ENCODE measurements at places on chromosomes 2 and 18. TPM values are rescaled to one million over a fixed set of nuclear protein-coding genes. Genes with fewer than 3 reads are reported as not detected.
A peak's percentile ranks its signal among the peaks of the same experiment; 100 is the strongest.

GRCh38 chr2:100235098-100235497 is 87.2 kb downstream of the LONRF2 start:
- no peak for DNase-seq

- DNase-seq, result no peak
These were observed 318.8 kb downstream of the CCDC85A start for GRCh38 chr2:56502616-56503015.

- DNase-seq, result no peak
These were observed 12.3 kb upstream of the SLC14A2 start for GRCh38 chr18:45602926-45603325.

DNA sequence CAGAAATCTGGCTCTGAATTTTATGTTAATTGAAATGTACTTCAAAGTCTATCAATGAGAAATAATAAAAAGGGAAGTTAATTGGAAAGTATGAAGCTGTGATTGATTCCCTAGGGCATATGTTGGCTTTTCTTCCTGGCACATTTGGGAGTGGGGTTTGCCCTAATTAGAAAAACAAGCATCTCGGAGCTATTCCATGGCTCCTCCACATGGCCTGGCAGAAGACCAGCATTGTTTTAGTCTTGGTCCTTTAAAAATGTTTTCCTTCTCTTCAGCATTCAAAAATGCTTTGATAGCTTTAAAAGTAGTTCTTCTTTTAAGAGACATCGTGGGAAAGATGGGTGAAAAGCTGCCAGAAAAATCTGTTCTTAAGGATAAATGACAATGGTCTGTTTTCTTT is 445.5 kb upstream of the PKDCC start:
- DNase-seq, result no peak

- DNase-seq, result no peak
These were observed 117.4 kb downstream of the SPOPL start for GRCh38 chr2:138618971-138619370.

DNA sequence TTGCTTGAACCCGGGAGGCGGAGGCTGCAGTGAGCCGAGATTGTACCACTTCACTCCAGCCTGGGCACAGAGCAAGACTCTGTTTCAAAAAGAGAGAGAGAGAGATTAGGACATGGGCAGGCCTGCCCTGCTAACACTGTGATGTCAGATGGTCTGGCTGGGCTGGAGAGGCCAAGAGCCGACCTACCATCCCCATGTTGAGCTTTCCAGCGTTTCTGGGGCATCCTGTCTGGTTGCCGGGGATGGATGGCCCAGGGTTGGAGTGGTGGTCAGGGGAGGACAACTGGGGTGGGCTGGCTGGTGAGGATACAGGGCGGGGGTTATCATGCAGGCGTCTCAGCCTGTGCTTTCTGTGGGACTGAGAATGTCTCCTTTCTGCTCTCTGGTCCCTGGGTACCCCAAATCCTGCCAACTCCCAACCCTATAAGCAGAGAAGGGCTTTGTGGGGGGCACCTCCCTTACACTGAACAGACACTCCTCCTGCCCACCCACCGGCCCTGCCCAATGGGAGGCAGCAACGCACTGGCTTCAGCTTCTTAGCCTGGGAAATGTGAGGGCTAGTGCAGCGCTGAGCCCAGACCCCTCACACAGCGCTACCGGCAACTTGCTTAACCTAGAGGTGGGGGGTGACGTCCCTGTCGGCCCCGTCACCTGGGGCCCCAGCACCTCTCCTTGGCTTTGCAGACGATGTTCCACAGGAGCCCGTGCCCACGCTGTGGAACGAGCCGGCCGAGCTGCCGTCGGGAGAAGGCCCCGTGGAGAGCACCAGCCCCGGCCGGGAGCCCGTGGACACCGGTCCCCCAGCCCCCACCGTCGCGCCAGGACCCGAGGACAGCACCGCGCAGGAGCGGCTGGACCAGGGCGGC is 5.4 kb downstream of the SNORC start:
- no peak for DNase-seq

DNA sequence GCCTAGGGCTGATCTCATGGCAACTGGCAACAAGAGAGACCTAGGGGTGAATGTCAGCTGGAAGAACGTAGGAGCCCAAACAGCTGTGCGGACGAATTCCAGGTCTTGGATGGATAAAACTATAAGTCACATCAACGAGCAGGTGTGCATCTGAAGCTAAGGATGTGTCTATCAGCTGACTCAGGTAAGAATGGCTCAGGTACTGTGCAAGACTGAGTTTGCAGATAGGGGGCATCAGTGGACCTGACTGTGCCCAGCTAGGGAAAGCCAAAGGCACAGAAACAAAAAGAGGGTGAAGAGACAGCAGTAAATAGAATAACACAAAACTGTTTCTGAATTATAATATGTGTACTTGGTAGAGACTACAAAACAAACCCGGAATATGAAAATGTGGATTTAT is 357.3 kb downstream of the ZEB2 start:
- peak; percentile 44 for DNase-seq

DNA sequence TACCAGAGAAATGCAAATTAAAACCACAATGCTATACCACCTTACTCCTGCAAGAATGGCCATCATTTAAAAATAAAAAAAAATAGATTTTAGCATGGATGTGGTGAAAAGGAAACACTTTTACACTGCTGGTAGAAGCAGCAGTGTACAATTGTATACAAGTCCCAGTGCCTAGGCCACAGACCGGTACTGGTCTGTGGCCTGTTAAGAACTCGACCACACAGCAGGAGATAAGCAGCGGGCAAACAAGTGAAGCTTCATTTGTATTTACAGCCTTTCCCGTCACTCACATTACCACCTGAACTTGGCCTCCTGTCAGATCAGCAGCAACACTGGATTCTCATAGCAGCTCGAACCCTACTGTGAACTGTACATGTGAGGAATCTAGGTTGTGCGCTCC is 60.7 kb upstream of the DSC1 start:
- no peak for DNase-seq

DNA sequence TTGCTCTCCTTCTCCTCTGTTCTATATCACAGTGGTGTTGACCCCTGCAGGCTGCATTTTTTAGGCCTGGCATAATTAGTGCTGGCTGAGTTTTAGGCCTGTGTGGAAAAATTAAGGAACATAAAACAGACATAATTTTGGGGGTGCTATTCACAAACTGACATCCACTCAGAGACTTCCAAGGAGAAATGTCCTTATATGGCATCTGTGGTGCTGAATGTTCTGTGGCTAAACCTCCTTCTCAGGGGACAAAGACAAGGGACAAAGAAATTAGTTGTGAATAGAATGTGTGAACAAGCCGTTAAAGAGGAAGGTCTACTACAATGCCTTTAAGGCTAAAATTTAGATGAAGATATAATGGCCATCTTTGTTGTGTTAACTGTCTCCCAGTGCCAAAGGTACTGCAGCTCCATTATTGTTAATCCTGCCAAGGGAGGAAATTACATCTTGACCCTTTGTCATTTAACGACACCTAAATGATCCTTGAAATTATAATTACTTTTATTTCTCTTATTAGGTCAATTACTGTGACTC is 870.0 kb upstream of the CHAC2 start:
- no peak for DNase-seq

- DNase-seq, result no peak
These were observed 610.2 kb upstream of the SYT4 start for GRCh38 chr18:43887491-43887890.

DNA sequence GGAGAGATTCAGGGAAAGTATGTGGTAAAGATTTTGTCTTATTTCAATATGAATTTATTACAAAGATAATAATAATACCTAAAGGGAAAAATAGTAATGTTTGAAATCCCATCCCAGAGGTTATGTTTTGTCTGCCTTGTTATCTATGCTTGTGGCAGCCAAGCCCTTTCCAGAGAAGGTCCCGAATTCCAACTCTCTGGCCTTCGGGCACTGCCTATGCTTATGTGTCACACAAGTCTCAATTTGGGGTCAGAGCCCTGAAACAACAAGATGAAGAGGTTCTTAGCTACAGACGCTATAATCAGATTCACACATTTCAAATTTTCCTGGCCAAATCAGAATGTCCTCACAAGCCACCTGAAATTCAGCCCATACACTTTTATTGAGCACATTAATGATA is 59.9 kb downstream of the DNER start:
- DNase-seq, result no peak

- DNase-seq, result no peak
These were observed 1629.7 kb upstream of the TMEFF2 start for GRCh38 chr2:193824474-193824873.

GRCh38 chr2:223889229-223889628 is 51.8 kb upstream of the AP1S3 start:
- DNase-seq, result no peak

- DNase-seq, result no peak
These were observed 18.1 kb downstream of the GPC1 start for GRCh38 chr2:240453461-240454105.

The MALL gene
- 22.9 TPM for total RNA-seq

The GNLY gene
- total RNA-seq, result not detected

The SOWAHC gene
- 20.3 TPM for total RNA-seq

The DSC3 gene
- total RNA-seq, result 4.5 TPM

The IL1B gene
- not detected for total RNA-seq

The FHOD3 gene
- not detected for total RNA-seq

The FN1 gene
- 3,805 TPM for total RNA-seq
